ENCODE measurements at places on chromosomes 7 and 10.

- no peak for DNase-seq
Measured at GRCh38 chr7:157423348-157423747, 86.5 kb downstream of the DNAJB6 start.

- DNase-seq = no peak
Measured at GRCh38 chr7:143375298-143376034, 5.7 kb upstream of the ZYX start.

GRCh38 chr10:119801998-119802538, 70.6 kb downstream of the MCMBP start:
- DNase-seq = no peak

GRCh38 chr7:2930310-2931033, 86.4 kb upstream of the GNA12 start:
- DNase-seq = no peak

GRCh38 chr7:152733286-152733934, 26.1 kb upstream of the ACTR3B start:
- DNase-seq = no peak

DNA sequence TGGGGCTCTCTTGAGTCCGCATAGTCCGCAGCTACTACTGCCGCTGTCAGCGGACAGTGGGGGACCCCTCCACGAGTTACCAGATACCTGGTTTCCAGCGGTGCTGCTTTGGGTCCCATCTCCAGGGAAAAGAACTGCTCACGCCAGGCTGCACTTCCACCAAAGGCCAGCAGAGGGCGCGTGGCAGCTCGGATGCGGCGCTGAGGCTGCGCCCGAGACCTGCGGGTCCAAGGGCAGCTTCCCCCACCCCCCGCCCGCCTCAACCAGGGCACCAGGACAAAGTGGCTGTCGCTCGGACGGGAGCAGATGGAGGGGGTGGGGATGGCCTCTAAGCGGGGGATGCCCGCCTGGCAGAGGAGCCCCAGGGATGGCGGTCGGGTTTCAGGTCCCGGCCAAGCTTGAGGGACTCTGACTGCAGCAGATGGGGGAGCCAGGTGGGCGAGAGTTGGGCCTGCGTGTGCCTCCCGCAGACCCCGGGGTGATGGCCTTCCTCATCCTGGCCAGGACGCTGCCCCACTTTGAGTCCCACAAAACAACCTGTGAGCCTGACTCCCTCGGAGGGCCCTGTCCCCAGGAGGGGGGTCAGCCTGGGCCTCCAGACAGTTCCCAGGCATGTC, 23.8 kb upstream of the ZNF735 start:
- DNase-seq = no peak

DNA sequence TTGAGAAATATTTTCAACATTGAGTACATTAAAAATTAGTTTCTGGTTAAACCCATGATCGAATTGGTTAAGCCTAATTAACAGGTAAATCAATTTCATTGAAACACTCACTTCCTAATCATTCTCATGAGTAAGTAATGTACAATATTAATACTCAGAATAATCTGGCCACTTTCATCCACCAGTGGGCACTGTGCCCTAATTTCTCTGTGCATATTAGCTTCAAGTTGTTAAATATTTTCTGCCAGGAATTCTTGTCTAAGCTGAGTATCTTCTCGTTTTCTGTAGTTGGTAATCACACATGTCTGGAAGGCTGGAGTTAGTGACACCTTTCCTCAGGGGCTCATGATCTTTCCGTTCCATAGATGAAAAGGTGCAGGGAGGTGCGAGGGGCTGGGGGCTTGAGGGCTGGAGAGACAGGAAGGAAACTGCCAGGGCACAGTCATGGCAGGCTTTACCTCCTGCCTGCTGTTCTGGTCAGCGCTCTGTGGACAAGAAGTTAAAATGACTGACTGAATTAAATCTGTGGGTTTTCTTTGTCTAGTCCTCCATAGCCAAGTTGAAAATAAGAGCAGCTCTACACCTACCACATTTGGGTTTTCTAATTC, 71.9 kb downstream of the WIPF3 start:
- DNase-seq = no peak

GRCh38 chr10:55091691-55092328, 290.8 kb upstream of the PCDH15 start:
- no peak for DNase-seq

DNA sequence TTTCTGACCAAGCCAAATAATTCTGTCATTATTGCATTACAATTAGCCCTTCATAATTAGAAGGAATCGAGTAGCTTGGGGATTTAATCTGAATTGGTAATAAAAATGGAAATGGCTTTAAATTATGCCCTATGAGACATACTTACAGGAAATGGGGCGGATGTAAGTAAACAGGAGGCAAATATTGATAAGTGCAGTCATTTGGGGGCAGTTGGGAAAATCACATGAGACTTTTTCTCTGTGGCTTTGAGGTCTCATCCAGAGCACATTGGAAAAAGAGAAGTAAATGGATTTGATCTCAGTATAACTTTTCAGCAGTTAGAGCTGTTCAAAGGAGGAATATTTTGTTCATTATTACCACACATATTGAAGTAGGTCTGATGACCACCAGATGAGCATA, 307.8 kb upstream of the POM121L12 start:
- DNase-seq = no peak

DNA sequence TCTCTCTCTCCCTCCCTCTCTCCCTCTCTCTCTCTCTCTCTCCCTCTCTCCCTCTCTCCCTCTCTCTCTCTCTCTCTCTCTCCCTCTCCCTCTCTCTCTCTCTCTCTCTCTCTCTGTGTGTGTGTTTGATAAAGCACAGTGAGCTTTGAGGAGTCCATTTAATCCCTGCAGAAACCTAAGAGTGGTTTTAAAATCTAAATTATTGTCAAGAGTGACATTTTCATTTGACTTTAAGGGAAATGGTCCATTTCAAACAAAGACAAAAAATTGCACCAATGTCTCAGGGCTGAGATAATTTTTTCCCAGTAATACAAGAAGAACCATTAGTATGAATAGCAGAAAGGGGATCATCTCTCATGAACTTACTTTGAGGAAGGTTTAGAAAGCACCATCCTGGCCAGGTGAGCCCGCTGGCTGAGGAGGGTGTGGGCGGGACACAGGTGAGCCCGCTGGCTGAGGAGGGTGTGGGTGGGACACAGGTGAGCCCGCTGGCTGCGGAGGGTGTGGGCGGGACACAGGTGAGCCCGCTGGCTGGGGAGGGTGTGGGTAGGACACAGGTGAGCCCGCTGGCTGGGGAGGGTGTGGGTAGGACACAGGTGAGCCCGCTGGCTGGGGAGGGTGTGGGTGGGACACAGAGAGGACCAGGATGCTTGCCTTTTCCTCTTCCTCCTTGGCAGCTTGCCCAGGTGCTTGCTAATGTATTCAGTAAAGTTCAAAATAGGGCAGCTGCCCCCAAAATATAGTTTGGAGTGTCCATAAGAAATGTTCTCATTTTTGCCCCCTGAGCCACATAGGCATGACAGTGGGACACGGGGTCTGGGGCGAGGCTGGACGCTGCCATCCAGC, 125.0 kb downstream of the DNAJB6 start:
- DNase-seq = no peak

- no peak for DNase-seq
Measured at GRCh38 chr7:102119925-102120324, 166.7 kb upstream of the SH2B2 start.

GRCh38 chr7:13821152-13821787, 168.2 kb downstream of the ETV1 start:
- no peak for DNase-seq

DNA sequence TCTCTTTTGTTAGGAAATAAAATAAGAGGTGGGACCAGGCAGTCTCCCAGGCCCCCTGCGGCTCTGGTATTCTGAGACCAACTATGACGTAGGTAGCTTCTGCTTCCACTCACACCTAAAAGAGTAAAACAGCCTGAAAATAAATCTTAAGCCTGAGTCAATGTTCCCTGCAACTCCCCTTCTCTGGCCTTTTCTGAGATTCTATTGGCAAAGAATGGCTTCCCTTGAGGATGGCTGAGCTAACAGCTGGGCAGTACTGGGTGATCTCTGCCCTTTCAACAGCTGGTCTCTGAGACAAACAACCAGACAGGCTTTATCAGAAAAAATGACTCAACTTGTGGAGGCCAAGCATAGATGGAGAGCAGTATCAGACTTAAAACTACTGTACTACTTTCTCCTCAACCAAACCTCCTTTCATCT, 58.7 kb downstream of the CREB3L2 start:
- no peak for DNase-seq

Data from stimulated activated CD8-positive, alpha-beta memory T cell treated with anti-CD3 and anti-CD28 coated beads, Interleukin-7, amount 100 ng/mL, for 1 hour (primary cell).